ENCODE measurements at places on chromosomes 12 and 14.
A peak's percentile ranks its signal among the peaks of the same experiment; 100 is the strongest.

- DNase-seq: no peak
These were observed 36.7 kb downstream of the SPATS2 start for GRCh38 chr12:49403971-49404450.

GRCh38 chr12:65532162-65532561 is 253.7 kb downstream of the MSRB3 start:
- no peak for DNase-seq

DNA sequence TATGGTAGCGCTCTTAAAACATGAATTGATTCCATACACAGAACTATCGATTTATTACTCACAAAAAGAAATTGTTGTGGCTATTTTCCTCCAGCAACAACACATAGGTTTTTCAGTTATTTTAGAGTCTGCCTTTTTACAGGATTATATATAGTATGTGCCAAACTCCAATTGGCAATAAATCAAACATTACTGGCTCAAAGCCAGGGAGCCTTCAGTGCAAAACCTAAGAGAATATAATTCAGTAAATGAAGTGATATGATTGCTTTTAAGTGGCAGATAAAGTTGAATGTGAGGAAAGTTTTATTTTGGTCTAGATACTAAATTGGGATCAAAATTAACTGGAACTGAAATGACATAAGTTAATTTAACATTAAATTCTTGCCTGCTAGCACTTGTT is 234.8 kb downstream of the PIK3C2G start:
- DNase-seq: peak; percentile 56

- no peak for DNase-seq
These were observed 25.4 kb upstream of the HMGA2 start for GRCh38 chr12:65798918-65799317.

DNA sequence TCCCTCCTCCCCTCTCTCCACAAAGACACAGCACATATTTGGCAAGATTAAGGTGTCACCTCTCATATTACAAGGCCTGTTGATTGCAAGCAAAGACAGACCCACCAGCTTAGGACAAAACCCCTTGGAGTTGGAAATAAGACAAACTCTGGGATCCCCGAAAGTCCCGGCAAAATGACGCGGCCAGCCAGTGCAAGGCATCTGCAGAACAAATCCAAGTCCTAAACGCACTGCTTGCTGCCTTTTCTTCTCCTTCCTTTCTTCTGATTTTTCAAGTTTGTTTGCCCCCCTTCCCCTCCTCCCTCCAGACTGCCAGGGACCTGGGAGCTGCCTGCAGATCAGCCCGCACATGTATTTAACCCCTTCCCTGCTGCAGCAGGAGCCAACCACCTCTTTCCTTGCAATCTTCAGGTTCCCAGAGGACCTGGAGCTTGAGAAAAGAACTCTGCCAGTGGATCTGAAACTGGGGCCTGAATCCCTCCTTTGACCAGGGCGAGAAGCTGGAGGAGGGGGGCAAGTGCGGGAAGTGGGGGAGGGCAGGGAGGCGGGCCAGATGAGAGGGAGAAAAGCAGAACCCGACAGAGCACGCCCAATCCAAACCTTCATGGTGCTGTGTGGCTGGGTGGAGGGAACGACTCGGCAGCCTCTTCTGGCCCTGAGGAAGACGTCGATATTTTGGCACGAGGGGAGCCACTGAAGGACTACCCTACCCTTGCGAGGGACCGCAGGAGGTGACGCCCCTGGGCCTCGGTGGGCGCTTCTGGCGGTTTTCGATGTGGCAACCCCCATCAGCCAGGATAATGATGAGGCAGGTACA is 2.0 kb upstream of the NTF3 start:
- DNase-seq: peak; percentile 12

GRCh38 chr14:59282378-59282765 is 93.9 kb downstream of the DAAM1 start:
- DNase-seq: no peak

GRCh38 chr14:22928237-22929103 is 706 bp downstream of the PRMT5 start:
- DNase-seq: no peak

GRCh38 chr12:34392741-34393085 is 370.4 kb downstream of the ALG10 start:
- no peak for DNase-seq

DNA sequence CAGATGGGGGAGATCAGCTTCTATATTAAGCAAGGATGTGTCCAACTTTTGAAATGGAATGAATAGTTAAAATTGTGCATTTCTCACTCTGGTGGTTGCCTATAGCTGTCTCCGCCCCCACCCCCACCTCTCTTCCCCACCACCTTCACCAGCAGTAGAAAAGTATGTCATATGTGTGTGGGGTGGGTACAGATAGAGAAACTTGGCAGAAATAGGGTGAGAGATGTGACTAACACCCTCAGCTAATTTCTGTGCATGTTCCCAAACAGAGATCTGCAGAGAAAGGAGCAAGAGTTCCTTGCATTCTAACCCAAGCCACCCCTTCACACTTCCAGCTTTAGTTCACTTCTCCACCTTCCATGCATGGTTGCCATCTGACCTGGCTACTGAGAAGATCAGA is 980.1 kb downstream of the NRXN3 start:
- DNase-seq: no peak

GRCh38 chr12:75439930-75440329 is 40.6 kb upstream of the GLIPR1 start:
- DNase-seq: no peak

GRCh38 chr14:59017285-59017965 is 171.0 kb upstream of the DAAM1 start:
- no peak for DNase-seq

GRCh38 chr12:2311020-2311778 is 258.4 kb downstream of the CACNA1C start:
- no peak for DNase-seq

GRCh38 chr12:49088150-49088931 is 6.3 kb downstream of the DHH start:
- DNase-seq: peak; percentile 66

GRCh38 chr12:56803750-56804149 is 40.6 kb downstream of the HSD17B6 start:
- peak; percentile 80 for DNase-seq

DNA sequence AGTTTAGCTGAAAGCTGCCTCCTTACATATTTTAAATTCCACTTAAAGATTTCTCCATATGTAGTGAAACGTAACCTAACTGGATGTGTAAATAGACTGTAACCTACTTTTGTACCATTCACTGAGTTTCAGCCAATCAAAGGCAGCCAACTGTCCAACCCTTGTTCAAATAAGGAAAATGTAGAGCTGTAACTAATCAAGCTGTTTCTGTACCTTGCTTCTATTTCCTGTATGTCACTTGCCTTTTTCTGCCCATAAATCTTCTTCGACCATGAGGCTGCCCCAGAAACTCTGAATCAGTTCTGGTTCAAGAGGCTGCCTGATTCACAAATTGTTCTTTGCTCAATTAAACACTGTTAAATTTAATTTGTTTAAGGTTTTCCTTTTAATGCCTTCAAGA is 6.3 kb downstream of the SLC7A8 start:
- no peak for DNase-seq

GRCh38 chr12:54954801-54955200 is 29.8 kb downstream of the TESPA1 start:
- DNase-seq: no peak

DNA sequence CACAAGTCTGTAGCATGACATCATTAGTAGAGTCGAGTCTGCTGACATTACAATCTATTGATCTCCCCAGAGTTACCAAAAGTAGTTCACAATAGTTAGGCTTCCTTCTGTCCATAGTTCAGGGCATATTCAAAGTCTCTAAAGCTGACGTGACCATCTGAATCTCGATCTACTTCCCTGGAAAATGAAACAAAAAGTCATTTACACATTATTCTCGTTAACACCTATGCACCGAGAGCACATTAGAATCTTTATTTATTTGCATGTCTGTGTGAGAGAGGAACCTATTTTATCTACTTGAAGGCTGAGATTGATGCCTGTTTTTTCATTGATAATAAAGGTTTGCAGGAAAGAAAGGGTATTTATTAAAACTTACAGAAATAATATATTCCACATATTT is 157.4 kb downstream of the EFCAB11 start:
- DNase-seq: no peak

DNA sequence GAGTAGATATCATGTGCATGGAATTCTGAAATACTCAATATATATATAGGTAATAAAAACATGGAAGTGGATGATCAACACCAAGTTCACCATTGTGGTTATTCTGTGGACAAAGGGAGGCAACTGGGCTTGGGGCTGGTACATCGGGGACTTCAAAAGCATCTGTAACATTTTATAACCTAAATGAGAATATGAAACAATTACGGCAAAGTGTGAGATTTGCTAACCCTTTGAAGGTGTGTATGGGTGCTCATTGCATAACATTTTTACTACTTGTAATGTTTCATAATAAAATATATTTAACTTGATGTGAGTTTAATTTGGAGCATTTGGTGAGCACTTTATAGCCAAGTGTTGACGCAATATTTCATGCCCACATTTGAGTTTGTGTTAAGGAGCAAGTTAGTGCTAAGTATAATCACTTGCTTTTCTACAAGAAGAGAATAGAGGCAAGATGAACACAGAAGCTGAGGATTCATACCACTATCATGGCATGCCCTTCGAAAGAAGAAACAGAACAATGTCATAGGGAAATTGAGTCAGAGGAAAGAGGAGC is 109.3 kb downstream of the NTN4 start:
- peak; percentile 4 for DNase-seq

GRCh38 chr12:119500209-119500608 is 93.4 kb upstream of the TMEM233 start:
- DNase-seq: no peak

DNA sequence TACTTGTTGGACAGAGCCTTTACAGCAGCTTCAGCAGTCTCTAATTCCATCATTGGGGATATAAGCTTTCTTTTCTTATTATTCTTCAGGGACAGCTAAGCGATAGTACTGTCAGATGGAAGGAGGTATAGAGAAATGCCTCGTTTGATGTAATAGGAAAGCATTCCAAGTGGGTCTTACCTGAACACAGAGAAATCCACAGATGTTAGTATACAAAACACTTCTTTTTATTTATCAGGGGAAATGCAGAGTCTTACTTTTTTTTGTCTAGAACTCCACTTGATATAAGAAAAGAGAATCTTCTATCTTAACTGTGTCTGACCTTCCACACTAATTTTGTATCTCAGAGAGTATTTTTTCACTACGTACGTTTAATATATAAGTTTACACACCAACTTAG is 1.9 kb downstream of the SYT1 start:
- DNase-seq: no peak

DNA sequence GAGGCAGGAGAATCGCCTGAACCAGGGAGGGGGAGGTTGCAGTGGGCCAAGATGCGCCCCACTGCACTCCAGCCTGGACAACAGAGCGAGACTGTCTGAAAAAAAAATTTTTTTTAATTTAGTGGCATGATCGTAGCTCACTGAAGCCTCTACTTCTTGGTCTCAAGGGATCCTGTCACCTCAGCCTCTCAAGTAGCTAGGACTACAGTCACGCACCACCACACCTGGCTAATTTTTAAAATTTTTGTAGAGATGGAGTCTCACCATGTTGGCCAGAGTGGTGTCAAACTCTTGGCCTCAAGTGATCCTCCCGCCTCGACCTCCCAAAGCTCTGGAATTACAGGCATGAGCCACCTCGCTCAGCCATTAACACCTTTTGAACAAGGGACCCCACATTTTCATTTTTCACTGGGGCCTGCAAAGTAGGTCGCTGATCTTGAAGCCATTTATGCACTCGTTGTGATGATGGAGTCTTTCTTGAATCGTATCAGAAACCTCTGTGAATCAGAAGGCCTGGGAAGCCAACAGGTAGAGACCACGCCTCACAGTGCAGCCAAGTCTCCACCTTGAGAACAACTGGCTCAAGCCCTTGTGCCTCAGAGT is 5.9 kb downstream of the HCAR1 start:
- DNase-seq: no peak

DNA sequence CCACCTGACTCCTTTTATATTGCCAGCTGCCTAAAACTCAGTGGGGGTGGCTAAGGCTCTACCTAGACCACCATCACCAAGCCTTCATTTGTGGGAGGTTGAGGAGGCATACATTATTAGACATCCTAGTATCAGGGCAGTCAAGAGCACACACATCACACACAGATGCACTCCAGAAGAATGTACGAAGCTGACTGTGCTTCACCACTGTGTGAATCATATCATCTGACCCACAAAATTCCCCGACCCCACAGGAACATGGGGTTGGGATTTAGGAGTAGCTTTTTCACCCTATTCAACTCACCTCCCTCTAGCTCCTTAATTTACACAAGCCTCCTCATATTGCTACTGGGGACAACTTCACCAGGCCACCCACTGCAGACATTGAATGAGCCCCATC is 64.8 kb upstream of the BDKRB2 start:
- DNase-seq: no peak

DNA sequence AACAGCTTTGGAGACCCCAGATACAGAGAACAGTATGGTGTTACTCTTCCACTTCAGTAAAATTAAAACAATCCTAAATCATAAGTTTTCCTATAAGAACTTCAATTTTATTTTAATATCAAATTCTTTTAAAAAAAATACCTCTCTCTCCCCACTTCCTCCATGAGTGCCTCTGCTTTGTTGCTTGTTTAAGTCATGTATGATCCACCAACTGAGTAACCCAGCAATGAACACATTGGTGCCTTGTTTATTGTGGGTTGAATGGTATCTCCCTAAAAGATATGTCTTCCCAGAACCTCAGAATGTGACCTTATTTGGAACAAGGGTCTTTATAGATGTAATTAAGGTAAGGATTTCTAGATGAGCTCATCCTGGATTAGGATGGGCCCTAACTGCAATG is 143.5 kb upstream of the EGLN3 start:
- DNase-seq: no peak

- DNase-seq: no peak
These were observed 14.0 kb upstream of the TRPV4 start for GRCh38 chr12:109847142-109847735.

DNA sequence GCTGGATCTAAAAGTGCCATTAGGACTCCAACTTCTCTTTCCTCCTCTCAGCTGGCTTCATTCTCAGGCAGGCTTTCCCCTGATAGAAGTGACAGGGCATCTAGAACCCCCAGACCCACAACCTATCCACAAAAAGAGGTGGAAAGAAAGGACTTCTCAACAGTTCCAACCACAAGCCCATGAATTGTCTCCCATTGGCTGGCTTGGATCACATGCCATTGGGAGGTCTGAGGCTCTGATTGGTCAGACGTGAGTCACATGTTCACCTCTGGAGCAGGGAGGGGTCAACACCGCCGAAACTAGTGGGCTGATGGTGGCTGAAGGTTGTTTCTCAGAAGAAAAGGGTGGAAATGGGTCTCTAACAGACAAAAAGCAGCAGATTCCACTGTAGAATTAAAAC is 47.2 kb downstream of the DRAM1 start:
- DNase-seq: peak; percentile 65

GRCh38 chr12:112149596-112149995 is 24.2 kb downstream of the TRAFD1 start:
- DNase-seq: no peak

GRCh38 chr14:21073921-21074320 is 3.8 kb downstream of the ARHGEF40 start:
- DNase-seq: no peak

- no peak for DNase-seq
These were observed 201.6 kb downstream of the PAX9 start for GRCh38 chr14:36863271-36863670.

- no peak for DNase-seq
These were observed 27.1 kb downstream of the CLIP1 start for GRCh38 chr12:122395319-122395718.

GRCh38 chr14:61358554-61359226 is 37.3 kb downstream of the PRKCH start:
- no peak for DNase-seq

Data from NCI-H446 (cell line).